ENCODE measurements at places on chromosomes 16 and 17. TPM values are rescaled to one million over a fixed set of nuclear protein-coding genes. Genes with fewer than 3 reads are reported as not detected.

DNA sequence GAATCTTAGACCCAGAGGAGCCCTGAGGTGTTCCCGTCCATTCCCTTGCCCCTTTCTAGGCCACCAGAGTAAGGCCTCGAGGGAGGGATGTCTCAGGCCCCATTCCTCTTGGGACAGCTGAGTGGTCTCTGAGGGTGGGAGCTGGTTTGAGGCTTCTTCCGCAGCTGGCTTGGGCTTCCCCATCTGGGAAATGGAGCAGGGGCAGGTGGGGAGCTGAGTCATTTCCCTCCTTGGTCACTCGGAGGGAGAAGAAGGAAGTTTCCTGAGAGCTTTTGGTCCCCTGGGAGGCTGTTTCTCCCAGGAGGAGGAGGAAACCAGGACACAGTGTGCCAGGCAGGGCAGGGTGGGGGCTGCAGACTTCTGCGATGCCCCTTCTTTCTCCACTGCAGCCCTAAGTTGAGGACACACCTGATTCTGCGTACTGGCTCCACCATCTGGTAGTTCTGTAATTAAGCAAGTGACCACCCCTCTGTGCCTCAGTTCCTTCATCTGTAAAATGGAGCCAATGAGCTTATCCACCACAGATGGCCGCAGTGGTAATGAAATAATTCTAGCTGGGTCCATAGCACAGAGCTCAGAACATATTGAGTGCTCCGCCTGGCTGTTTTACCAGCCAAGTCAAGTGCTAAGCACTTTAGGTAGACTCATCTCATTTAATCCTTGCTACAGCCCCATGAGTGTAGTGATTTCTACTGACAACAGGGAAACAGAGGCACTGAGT, 1.6 kb upstream of the KCNJ12 start:
- DNase-seq, result no peak

- DNase-seq, result no peak
Measured at GRCh38 chr17:80513892-80514291, 30.7 kb upstream of the RPTOR start.

DNA sequence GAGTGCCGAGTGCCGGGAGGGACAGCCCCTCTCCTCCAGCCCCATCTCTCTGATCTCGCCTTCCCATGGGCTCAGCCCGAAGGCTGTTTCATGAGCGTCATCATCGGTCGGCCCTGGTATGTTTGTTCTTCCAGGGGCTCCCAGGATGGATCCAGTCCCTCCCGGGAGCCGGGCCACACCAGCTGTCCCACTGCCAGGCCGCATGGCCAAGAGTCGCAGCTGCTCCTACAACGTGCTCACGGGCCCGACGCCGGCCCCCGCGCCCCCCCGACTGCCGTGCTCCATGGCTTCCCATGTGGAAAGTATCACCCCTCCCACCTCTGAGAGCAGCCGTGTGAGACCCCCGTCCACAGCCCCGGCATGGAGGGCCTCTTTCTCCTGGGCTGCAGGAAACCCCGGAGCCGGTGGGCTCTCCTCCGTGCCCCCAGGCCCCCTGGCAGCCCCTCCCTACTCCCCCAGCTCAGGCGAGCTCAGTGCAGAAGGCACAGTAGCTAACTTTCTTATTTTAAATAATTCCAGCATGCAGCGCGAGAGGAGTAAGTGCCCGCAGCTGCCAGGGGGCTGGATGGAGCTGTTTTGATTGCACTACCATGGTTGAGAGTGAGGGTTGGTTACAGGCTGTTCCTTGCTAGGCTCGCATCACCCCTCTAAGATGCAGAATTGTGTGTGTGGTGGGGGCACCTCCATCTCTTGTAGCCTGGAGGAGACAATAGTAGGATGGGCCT, 26.6 kb upstream of the GSE1 start:
- DNase-seq, result no peak

GRCh38 chr17:45287526-45288500, 25.9 kb upstream of the SPATA32 start:
- no peak for DNase-seq

DNA sequence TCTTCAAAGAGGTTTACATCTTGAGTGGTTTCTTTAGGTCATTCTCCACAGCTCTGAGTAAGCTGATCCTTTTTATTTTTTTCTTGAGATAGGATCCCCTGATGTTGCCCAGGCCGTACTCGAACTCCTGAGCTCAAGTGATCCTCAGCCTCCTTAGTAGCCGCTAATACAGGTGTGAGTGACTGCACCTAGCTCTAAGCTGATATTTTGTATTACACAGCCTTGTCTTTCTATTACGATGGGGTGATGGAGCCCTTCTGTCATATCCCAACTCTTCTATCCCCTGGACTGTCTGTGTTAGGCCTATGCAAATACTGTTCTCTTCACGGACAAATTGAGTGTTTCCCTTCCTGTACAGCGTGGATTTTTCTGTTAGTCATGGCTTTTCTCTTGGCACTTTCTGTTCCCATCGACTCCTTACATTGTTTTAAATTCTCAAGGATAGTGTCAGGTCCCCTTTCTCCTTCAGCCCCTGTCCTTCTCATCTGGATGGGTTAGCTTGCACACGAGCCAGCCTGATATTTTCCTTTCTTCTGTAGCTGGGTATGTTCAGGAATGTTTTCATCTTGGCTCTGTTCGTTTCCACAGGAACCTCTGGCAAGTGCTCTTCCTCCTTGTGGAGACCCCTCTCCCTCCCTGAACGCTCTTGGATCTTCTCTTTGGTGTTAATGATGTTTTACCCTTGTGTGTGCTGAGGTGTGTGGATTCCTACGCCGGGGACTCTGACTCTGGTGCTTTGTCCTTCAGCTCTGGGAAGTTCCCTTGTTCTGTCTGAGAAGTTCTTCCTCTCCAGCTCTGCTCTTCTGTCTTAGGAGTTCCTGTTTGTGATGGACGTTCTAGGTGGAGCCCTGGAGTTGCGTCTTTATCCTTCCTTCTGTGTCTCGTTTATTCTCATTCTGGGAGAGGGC, 2.3 kb downstream of the BANP start:
- DNase-seq, result no peak

DNA sequence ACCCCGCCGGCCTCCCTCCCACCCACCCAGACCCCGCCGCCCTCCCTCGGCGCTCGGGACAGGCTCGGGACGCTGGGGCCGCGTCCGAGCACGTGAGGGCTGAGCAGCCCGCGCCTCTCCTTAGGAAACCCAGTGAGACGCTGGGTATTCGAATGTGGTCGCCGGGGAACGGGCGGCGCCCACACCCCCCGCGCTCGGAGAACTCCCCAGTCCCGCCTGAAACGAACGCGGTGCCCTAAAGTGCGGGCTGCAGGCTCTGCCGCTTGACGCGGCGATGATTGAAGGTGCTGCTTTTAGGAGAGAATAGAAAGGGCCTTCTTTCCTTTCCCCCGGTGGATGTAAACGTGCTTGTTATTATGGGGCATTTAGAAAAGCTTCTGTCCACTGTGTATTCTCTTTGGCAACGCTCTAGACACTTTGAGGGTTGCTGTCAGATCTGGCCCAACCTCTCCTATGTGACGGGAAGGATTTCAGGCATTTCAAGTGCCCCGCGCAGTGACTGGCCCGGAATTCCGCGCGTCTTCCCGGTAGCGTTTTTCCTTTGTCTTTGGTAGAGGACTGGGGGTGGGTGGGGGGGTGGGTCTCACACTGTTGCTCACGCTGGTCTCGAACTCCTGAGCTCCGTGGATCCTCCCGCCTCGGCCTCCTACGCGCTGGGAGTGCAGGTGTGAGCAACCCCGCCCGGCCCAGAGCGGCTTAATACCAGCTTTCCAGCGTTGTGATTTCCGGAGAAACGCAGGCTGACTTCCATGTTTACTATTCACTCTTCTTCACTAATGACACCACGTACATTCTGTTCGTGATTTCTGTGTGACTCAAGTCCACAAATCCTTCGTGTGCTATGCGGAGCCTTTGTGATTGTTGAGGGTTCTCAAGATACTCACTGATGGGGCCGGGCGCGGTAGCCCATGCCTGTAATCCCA, 21.8 kb upstream of the FOXK2 start:
- DNase-seq, result peak; percentile 60

DNA sequence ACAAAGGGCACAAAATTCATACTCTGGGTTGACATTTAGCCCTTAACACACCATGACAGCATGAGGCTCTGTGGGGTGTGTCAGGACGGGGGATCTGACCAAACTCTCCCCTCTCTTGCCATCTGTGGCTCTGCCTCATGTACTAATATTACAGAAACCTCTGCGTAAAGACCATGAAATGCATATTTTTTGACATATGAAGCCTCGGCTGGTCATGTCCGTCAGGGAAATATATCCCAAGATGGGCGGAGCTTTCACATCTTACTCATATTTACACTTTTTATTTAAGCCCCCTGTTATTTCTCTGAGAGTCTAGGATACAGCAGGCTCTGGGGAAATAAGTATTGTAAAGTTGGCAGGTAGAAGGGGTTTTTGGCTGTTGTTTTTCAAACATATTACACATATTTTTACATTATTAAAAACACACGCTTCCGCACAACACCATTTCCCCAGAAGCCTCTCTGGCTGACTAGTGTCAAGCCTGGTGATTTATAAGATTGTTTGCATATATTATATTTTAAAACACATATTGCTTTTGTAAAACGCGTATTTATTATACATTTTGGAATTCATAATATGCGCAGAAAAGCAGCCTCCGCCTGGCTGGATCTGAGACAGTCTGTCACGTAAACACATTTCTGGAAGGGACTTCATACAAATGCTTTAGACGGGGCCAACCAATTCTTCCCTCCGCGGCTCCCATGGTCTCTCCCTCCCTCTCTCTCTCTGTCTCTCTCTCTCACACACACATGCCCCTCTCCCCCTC, 237.7 kb upstream of the ZFHX3 start:
- no peak for DNase-seq

Gene KRTAP3-2
- not detected for total RNA-seq

Gene RHBDL1
- 0.74 TPM for total RNA-seq

Gene KCTD13
- total RNA-seq, result 7.6 TPM

Data from heart left ventricle (tissue), 16 donors.